Renal cortical epithelial cell (primary cell): ENCODE measurements at places on chromosomes 3 and 15. TPM values are rescaled to one million over a fixed set of nuclear protein-coding genes. Genes with fewer than 3 reads are reported as not detected.

DNA sequence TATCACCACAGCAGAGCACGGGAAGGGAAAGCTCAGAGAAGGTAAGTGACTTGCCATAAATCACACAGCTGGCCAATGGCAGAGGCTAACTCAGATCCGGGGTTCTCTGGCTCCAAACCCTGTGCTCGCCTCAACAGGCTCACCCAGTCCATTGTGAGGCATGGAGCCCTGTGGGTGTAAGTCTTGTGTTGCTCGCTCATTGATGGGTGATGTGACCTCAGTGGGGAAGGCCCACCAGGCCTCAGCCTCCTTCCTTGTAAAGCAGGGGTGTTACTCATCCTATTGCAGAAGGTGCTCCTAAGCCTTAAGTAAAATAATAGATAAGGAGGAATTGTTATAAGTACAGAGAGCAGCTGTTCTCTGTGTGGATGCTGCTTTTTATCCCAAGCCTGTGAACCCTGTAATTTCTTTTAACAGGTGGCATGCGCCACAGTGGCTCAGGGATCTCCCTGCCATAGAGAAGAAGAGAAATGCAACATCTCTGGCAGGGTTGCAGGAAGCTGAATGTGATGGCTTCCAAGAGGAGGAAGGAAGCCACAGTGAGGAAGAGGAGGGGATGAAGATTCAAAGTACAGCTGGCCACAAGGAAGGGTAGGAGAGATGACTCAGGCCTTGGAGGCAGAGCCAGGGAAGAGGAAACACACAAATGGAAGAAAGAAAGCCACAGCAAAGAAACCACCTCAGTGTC lies 30.9 kb upstream of the SPSB4 start:
- DNase-seq = no peak

VEPH1 gene
- 15.5 and 19.3 TPM in 2 replicates for total RNA-seq

GRCh38 chr3:38157117-38157516 lies 8.2 kb upstream of the OXSR1 start:
- DNase-seq = no peak

DNA sequence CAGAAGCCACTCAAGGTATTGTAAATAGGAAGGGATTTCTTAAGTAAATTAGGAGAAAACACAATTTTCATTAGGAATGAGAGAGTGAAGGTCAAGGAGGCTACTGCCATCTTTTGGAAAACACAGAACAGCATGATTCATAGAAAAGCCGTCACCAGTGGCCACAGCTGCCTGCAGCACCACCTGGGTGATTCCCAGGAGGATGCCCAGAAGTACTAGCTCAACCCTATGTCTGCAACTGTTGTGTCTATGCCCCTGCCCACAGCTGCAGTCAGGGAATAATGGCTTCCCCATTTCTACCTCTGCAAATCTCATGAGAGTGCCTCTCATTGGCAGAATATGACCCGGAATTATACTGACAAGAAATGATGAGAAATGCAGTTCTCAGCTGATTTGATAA lies 300.0 kb downstream of the IGSF11 start:
- DNase-seq = no peak

- no peak for DNase-seq
These were observed 82.5 kb downstream of the STT3B start for GRCh38 chr3:31615071-31615875.

DNA sequence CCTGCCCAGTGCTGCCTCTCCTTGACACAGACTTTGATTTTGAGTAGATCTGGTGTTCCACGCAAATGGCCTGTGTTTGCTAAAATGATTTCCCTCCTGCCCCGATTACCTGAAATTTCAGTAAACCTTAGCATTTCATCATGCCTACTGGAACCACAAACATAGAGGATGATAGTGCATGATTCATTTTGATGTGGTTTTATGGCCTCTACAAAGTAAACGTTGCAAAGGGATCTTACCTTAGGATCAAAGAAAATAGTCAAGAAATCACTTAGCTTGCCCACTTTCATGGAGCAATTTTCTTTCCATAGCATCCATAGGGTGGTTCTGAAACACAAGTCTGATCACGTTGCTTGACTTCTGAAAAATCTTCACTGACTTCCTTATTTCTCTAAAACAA lies 524.6 kb upstream of the ATP11B start:
- no peak for DNase-seq
